Natural killer cell treated with Interleukin-12 subunit alpha and Interleukin-12 subunit beta and Interleukin-15 and Interleukin-18, amount 100 ng/mL, for 72 hours (primary cell): ENCODE measurements at places on chromosomes 4 and X. TPM values are rescaled to one million over a fixed set of nuclear protein-coding genes. Genes with fewer than 3 reads are reported as not detected.

Gene PF4V1
- not detected for total RNA-seq

Gene DCAF8L2
- not detected for total RNA-seq

Gene GYPE
- total RNA-seq, result 0.50 TPM

Gene CDX4
- total RNA-seq, result not detected

Gene ACE2
- total RNA-seq, result not detected
